AG09319 (cell line): ENCODE measurements at places on chromosomes 11 and 22.

DNA sequence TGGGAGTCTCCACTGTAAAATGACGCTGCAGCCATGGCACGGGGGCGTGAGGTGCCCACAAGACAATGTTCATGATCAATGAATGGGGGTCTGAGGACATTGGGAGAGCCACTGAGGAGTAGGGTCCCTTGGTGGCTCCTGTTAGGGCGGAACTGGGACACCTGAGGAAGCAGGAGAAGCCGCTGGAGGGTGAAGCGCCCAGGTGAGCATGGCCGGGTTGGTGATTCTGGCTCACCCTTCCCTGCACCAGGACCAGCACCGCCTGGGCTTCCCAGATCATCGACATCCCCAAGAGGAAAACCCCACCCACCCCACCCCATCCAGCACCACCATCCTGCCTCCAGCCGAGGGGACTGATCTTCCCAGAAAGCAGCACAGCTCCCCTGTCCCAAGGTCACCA, 30.6 kb downstream of the SHANK2 start:
- DNase-seq, result no peak

- DNase-seq, result no peak
Measured at GRCh38 chr11:82874646-82875523, 25.3 kb downstream of the PRCP start.

DNA sequence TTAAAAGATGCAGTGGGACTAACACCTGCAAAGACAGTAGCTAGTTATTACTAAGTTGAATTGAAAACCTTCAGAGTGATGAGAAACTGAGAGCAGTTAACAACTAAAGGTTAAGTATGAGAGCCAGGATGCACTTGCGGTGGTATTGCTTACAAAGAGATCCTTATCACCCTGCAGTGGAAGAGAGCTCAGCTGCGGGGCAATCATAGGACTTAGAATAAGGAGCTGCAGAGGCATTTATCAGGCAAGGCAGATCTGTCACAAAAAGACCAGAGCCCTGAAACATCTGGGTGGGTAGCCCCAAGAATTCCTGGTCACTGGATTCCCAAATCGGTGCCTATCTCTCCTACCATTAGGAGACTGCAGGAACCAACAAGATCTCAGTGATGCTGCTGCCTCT, 34.3 kb upstream of the CFAP300 start:
- no peak for DNase-seq

GRCh38 chr22:27674261-27674923, 127.2 kb downstream of the MN1 start:
- DNase-seq, result no peak

- no peak for DNase-seq
Measured at GRCh38 chr11:79078999-79079398, 361.8 kb downstream of the TENM4 start.

DNA sequence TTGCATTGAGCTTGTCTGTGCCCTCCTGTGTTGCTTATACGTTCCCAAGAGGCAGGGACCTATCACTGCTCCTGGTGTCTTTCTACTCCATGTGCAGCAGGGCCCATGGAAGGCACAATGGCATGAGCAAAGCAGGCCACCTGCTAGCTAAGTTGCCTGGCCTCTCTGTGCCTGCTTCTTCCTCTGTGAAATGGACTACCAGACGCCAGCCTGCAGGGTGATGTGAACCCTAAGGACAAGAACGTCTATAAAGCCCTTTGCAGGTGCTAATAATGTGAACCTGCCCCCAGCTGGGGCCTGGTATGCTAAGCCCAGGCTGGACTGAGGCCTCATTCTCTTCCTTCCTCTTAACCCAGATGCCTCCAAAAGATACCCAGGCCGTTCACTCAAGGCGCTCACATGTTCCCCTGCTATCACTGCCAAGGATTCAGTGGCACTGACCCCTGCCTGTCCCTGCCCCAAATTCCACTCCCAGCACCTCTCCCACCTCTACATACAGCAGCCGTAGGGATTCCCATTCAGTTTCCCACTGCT, 4.0 kb downstream of the GUCD1 start:
- DNase-seq, result no peak

DNA sequence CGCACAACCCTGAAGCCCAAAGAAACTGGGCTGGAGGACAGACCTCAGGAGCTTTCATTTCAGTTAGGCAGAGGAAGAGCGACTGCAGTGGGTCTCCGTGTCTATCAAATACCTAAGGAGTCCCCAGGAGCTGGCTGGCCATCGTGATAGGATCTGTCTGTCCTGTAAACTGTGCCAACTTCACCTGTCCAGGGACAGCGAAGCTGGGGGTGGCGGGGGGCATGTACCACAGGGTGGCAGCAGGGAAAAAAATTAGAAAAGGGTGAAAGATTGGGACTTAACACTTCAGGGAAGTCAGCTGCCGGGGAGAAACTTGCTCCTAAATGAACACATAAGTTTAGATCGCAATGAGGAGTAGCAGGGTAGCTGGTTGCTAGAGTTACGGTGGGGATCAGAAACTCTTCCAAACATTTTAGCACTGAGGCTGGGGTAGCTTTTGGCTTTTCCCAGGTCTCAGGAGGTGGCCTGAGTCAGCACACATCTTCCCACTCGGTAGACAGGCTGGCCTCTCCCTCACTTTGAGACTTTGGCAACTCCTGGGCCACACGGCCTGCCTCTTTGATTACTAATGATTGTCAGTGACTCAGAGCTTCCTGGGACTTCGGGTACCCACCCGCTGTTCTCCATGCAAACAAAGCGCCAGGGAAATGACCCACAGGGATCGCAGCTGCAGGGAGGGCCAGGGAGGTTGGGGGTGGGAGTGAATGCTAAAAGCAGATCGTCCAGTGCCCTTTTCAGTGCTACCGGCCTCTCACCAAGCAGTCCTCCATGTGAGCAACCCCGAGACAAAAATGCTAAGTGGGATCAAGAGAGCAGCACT, 2.9 kb upstream of the MTFP1 start:
- DNase-seq, result peak; percentile 69

DNA sequence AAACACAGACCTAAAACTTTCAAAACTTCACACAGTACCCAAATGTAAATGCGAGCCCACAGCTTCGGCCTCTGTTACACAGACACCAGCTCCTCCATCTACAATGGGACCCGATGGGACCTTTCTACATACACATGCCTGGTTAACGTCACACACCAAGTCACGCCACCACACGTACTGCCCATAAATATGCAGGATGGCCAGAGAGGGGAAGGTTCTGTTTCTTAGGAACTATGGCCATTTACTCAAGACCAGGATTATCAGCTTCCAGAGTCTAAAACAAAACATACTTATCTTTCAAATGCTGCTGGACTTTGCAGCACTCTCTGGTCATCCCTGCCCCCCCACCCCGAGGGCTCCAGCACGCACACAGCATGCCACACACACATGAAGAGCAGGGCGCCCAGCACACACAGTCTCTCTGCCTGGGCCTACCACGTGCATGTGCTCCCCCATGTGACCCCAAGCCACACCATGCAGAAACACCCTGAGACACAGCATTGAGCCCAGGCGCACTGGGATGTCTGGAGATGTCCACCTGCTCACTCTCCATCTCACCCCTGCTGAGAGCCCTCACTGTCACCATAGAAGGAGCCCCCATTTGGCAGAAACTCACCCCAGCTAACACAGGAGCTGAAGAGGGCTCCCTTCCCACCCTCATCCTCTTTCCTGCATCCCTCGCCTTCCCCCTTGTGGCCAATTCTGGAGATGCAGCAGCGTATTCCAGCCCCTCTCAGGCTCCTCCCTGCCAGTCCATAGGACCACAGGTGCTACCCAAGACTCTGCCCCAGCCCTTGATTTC, 61.8 kb downstream of the SLC22A12 start:
- no peak for DNase-seq

GRCh38 chr11:105553025-105553424, 56.8 kb upstream of the GRIA4 start:
- no peak for DNase-seq

- DNase-seq, result no peak
Measured at GRCh38 chr11:14443638-14444037, 56.0 kb downstream of the COPB1 start.

DNA sequence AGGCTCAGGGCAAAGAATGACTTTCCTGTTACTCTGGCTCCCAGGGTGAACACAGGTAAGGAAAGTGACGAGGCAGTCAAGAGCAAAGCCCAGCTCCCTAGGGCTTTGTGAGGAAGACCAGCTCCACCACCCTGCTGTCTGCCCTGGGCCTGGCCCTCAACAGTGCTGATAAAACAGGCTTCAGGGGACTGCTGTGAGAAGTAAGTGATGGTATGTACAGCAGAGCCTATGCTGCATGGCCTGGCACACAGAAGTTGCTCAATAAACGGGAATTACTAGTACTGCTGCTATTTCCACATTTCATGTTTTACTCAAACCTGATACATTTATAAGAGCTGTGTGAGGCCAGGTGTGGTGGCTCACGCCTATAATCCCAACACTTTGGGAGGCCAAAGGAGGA, 50.3 kb downstream of the MICAL3 start:
- DNase-seq, result no peak

DNA sequence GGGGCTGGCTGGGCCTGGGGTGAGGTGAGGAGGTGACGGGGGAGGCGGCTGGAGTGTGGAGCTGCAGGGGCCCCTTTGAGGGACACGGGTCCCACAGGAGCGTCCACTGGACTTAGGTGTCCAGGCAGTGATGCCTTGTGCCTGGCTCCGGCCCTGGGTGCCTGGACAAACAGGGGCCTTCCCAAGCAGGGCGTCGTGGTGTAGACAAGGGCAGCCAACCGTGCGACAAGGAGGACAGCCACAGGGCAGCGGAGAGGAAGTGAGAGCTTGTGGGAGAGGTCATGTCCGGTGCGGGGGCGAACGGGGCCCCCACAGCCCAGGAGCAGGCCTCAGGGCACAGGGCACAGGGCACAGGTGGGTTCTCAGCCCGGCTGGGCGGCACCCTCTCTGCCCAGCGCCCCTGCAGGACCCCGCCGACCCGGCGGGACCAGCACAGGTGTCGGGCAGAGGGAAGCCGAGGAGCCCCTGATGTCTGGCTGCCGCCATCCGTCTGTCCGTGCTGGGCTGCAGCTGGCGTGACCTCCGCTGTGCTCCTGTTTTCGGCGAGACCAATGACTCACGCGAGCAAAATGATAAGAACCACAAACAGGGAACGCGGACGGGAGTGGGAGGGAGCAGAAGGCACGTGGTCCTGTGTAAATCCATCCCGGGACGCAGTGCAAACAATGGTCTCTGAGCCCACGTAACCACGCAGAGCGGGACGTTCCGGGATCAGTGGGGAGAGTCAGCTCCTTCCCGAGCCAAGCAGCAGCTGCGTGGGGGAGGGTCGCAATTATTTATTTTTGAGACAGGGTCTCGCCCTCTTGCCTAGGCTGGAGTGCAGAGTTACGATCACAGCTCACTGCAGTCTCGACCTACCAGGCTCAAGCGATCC, 49.1 kb upstream of the A4GALT start:
- peak; percentile 38 for DNase-seq

DNA sequence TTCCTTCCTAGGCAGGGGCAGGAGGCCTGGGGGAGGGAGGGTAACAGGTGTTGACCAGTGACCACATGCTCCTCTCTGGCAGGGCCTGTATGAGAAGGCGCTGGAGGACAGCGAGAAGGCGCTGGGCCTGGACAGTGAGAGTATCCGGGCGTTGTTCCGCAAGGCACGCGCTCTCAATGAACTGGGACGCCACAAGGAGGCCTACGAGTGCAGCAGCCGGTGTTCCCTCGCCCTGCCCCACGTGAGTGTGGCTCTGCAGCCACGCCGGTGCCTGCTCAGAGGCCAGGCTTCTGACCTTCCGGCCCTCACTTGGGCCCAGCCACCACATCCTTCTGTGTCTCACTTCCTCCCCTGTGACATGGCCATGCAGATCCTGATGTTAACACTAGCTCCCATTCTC, 25.8 kb downstream of the ZC3H7B start:
- no peak for DNase-seq

DNA sequence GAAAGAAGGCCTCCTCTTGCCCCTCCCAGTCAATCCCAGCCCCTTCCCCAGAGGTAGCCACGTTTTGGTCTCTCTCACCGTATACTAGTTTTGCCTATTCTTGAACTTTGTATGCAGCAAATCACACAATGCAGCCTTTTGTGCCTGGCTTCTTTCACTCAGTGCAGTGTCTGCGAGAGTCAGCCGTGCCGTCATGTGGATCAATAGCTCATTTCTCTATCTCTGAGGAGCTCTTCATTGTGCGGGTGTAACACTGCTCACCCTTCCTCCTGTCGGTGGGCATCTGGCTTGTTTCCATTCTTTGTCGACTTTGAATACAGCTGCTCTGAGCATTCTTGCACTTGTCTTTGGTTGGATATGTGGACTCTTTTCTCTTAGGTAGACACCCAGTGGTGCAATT, 146.5 kb downstream of the CACNA1I start:
- no peak for DNase-seq

- DNase-seq, result no peak
Measured at GRCh38 chr11:59957094-59957493, 6.7 kb upstream of the OOSP4A start.

GRCh38 chr11:19573666-19574065, 139.0 kb upstream of the NAV2 start:
- DNase-seq, result no peak

DNA sequence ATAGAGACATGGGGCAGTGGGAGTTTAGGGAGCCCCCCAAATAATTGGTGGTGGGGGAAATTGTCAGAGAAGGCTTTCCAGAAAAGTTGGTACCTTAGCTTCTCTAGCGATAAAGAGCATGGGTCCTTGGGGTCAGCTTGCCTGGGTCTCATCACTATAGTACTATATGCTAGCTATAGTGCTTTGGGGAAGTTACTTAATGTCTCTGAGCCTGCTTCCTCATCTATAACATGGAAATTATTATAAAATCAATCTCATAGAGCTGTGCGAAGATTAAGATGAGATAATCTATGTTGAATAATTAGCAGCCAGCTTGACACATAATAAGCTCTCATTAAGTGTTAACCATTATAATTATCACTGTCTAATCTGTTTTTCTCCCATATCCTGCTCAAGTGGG, 41.2 kb downstream of the STIM1 start:
- no peak for DNase-seq

GRCh38 chr11:86380295-86381059, 5.8 kb downstream of the CCDC81 start:
- DNase-seq, result no peak

- DNase-seq, result no peak
Measured at GRCh38 chr11:65954771-65955170, 6.8 kb upstream of the SART1 start.

GRCh38 chr11:46307785-46308341, 30.4 kb downstream of the CREB3L1 start:
- DNase-seq, result no peak

- no peak for DNase-seq
Measured at GRCh38 chr22:30191040-30191701, 55.4 kb downstream of the LIF start.

DNA sequence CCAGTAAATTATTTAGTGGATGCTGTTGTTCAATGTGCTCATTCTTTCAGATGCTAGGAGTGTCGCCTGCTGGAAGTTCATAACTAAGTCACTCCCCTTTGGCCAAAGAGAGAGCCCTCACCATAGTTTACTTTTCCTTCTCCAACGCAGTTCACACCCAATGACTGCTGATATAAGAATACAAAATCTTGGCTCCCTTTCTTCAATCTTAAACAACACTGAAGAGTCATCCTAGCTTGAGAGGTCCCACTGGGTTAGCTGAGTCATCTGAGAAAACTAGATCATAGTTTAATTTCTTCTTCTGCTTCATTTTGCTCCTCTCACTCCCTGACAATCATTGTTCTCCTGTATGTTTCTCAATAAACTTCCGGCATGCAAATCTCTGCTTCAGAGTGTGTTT, 5.4 kb upstream of the OR52L1 start:
- DNase-seq, result no peak

- no peak for DNase-seq
Measured at GRCh38 chr22:38811241-38811640, 17.3 kb upstream of the DNAL4 start.

- no peak for DNase-seq
Measured at GRCh38 chr11:15158351-15159015, 43.8 kb downstream of the INSC start.

- no peak for DNase-seq
Measured at GRCh38 chr11:134049303-134049702, 19.6 kb upstream of the JAM3 start.

GRCh38 chr11:34188181-34188580, 82.8 kb downstream of the NAT10 start:
- no peak for DNase-seq
